CD4-positive, alpha-beta T cell treated with Interleukin-12 subunit alpha and Interleukin-12 subunit beta, for 1 hour (primary cell): ENCODE measurements at places on chromosomes 1 and 21.

DNA sequence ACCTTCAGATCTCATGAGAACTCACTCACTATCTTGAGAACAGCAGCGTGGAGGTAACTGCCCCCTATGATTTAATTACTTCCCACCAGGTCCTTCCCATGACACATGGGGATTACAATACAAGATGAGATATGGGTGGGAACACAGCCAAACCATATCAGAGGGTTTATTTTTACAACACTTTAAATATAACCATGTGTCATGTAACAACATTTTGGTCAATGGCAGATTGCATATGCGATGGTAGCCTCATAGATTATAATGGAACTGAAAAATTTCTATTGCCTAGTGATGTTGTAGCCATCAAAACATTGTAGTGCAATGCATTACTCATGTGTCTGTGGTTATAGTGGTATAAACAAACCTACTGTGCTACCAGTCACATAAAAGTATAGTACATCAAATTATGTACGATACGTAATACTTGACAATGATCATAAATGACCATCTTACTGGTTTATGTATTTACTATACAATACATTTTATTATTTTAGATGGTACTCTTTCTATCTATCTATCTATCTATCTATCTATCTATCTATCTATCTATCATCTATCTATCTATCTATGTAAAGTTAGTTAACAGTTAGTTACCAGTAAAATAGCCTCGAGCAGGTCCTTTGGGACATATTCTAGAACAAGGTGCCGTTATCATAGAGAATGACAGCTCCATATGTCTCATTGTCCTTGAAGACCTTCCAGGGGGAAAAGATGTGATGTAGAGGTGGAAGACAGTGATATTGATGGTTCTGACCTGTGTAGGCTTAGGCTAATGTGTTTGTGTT lies 12.6 kb upstream of the S100B start:
- no peak for DNase-seq

DNA sequence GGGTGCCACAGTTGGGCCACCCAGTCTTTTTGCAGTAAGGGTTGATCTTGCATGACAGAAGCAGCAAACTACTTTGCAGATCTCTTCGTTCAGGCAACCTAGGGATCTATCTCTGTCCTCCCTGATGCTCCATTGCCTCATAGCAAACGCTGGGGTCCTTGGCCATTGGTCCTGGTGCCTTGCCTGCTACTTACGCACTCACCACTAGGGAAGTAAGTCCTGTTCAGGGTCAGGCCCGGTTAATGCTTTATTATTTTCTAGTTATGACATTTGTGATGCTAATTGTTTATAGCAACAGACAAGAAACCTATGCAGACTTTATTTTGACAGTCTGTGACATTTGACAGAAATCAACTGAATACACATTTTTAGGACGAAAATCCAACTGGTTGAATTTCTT lies 326.5 kb upstream of the FMN2 start:
- no peak for DNase-seq

DNA sequence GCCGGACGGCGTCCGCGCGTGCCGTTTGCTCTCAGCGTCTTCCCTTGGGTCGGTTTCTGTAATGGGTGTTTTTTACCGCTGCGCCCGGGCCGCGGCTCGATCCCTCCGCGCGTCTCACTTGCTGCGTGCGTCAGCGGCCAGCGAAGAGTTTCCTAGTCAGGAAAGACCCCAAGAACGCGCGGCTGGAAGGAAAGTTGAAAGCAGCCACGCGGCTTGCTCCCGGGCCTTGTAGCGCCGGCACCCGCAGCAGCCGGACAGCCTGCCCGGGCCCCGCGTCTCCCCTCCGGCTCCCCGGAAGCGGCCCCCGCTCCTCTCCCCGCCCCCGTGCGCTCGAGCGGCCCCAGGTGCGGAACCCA lies 159.8 kb downstream of the RUNX1 start:
- peak; percentile 61 for DNase-seq

- DNase-seq: no peak
These were observed 8.6 kb downstream of the LMOD1 start for GRCh38 chr1:201937624-201938213.

- peak; percentile 40 for DNase-seq
These were observed 34.3 kb upstream of the CACYBP start for GRCh38 chr1:174965362-174966007.

- no peak for DNase-seq
These were observed 84.9 kb downstream of the VWA5B1 start for GRCh38 chr1:20375563-20375962.

- DNase-seq: no peak
These were observed 52.4 kb upstream of the GJA5 start for GRCh38 chr1:147812799-147813198.

DNA sequence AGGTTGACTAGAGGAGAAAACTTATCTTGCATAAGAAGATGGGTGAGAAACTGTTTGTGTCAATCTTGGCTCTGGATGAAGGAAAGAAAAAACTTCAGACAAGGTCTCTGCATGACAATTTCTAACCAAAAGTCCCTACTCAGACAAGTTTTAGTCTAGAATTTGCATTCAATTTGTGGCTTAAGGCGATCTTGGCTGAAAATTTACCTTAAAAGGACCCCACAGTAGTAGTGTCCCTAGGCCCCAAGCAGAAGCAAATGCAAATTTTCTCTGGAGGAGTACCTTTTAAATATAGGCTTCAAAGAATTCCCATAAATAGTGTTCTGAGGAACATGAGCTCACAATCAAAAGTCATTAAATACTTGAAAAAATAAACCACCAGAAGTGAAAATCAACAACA lies 17.6 kb upstream of the TMEM125 start:
- no peak for DNase-seq

DNA sequence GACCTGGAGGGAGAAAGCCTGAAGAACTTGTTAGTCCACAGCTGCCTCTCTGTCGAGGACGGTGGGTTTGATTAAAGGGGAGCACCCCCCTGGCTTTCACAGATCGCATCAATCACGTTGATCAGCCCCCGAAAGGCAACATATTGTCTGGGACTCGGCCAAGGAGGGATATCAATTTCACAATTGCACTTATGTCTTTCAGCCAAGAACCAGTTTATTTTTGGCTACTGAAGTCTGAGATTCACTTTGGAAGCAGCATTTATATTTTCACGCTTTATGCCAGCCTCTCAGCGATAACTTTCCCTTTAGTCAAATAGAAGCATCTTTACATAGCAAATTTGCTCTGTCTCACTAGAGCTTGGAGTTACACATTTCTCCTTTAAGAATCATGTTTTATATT lies 253.2 kb upstream of the RRP15 start:
- no peak for DNase-seq

DNA sequence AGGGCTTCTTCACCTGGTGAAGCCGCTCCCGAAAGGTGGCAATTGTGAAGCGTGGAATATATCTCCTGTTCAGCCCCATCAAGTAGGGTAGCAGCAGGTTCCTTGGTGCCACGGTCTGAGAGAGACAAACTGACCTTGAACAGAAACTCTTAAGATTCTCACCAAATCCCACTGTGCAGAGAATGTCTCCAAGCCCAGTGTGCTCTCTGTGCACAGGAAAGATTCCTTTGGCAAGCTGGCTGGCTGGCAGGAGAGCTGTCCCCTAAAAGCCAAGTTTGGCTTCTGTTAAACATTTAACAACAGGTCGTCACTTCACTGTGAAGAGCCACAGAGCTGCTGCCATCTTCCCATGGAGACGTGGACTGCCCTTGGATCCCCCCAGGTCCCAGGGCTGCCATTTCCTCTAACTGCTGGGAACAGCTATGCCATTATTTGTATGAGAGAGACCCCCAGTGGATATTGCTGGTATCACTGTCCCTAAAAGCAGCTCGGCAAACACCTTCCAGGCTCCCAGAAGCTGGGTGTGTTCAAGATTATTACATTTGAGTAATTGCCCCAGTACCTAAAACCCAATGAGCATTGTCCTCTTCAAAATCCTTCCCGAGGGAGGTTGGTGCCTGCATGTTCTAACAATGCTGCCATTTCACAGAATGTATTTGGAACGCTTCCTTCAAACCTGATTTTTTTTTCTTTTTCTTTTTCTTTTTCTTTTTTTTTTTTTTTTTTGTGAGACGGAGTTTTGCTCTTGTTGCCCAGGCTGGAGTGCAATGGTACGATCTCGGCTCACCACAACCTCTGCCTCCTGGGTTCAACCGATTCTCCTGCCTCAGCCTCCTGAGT lies 71.8 kb downstream of the CD58 start:
- peak; percentile 72 for DNase-seq

- DNase-seq: no peak
These were observed 118.2 kb downstream of the LEPR start for GRCh38 chr1:65538664-65539063.

DNA sequence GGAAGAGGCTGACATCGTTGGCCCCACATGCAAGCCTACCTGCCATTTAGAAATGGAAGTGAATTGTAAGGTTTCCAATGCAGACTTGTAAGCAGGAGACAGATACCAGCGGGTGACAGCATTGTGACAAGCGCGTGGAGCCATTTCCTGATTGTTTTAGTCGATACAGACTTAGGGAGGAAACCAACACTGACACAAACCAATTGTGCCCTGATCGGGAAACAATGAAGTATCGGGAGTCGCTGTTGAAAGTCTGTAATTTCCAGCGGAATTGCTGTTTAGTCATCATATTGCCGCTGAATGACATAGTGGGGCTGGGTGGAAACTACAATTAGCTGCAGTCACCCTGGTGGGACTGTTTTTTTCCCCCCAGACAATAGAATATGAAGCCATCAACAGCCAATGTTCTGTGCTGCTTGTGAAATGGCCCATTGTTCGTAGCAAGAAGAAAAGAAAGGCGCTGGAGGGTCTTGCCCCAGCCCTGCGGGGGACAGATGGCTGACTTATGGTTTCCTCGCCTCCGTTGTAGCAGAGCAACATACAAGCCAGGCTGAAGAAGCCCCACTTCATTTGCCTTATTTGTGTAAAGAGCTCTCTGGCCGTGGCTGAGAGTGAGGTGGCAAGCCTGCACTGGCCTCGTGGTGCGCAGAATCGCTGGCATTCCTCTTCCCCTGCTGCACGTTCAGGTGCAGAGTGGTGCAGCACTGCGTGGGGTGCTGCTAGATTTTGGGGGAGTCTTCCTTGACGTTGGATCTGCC lies 462.7 kb downstream of the CAMTA1 start:
- DNase-seq: no peak

DNA sequence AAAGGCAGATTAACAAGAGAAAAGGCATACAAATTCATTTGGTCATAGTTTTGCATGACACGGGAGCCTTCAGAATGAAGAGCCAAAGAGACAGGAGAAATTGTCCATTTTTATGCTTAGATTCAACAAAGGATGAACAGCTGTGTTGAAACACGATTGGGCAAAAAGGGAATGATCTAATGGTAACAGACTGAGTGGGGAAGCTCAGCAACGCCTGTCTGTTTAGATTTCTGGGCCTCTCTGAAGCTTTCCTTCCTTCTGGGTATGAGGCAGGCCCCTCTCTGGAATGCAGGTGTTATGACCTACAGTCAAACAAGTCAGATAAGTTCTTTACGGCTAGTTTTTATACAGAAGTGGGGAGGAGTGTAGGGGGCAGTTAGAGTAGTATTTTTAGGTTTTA lies 154.6 kb downstream of the RGS7 start:
- DNase-seq: no peak

DNA sequence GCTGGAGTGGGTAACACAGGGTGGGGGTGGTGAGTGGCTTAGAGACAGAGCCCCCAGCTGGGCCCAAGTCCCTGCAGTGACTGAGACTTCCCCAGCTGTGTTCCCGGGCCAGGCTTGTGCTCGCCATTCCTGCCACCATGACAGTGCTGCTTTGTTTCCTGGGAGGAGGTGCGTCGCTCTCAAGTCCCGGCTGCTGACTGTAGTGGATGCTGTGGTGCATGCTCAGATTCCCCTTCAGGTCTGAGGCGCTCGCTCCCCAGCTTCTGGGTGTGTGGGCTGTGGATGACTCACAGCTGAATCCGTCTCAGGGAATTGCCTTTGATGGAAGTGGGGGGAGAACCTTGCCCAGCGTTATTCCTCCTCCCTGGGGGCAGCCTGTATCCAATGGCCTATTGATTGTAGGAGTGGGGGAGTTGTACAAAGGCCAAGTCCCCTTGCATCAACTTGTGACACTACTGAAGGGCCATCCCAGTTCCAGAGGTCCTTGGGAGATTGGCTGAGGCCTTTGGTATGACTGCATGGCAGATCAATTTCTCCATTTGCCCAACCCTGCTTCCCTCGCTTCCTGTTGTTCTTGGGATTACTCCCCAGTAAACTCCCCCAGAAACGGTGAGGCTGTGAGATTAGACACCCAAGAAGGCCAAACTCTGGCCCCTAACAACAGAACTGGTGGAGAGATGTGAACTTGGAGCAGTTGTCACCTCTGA lies 17.8 kb upstream of the POU3F1 start:
- DNase-seq: no peak

DNA sequence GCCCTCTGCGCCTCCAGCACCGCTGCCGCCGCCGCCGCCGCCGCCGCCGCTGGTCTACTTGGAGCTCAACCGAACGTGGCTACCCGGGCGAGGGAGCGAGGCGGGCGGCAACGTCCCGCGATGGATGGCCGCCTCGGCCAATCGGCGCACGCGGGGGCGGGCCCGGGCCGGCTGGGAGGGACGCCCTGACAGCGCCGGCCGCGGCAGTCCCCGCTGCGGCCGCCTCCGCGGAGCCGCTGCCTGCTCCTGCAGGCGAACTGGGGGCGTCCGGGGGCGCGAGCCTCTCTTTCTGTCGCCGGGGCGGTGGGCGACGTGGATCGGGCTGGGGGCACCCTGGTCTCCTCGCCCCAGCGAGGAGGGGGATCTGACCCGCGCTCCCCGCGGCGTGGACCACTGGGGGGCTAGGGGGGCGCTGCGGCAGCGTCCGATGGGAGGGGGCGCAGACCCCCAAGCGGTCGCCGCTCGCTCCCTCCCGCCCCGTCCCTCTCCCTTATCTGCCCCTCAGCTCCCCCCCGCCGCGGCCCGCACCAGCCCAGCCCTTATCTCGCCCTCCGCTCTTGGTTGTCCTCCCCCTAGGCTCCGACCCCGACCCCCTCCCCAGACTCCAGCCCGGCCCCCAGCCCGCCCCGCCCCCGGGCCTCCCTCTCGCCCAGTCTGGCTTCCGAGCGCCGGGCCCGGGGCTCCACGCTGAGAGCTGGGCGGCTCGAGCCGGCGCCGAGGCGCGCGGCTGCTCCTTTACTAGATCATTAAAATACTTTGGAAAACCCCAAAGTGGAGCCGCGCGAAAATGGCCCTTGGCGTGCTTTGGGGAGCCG lies at the start of gene SSBP3:
TSS of gene SSBP3 (minus strand) at position 56 of the 815 bp plus-strand sequence.
- peak; percentile 94 for DNase-seq

- DNase-seq: no peak
These were observed 105.6 kb downstream of the EPHB2 start for GRCh38 chr1:22816067-22816775.

GRCh38 chr1:174786760-174787159 lies 213.0 kb upstream of the CACYBP start:
- no peak for DNase-seq

GRCh38 chr1:36223381-36223995 lies 755 bp upstream of the THRAP3 start:
- DNase-seq: peak; percentile 71

GRCh38 chr1:115088115-115088778 lies 1.1 kb downstream of the TSPAN2 start:
- DNase-seq: no peak

DNA sequence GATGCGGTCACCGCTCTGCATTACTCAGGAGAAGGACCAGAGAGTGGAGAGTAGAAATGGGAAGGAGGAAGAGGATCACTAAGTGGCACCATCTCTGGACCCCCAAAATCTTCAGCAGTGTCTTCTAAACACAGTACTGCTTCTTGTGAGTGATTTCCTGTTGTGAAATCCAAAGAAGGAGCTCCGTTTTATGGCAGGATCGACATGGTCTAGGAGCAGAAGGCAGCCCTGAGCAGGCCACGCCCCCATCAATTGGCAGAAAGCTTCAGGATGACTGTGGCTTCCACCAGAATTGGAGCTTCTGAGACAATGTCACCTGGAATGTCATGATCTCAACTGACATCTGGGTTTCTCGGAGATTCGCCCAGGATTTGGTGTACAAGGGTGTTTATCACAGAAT lies 171.5 kb downstream of the ADSS2 start:
- DNase-seq: no peak

GRCh38 chr1:236560213-236560771 lies 36.5 kb downstream of the LGALS8 start:
- no peak for DNase-seq
